ENCODE measurements at places on chromosomes 3 and 15.

DNA sequence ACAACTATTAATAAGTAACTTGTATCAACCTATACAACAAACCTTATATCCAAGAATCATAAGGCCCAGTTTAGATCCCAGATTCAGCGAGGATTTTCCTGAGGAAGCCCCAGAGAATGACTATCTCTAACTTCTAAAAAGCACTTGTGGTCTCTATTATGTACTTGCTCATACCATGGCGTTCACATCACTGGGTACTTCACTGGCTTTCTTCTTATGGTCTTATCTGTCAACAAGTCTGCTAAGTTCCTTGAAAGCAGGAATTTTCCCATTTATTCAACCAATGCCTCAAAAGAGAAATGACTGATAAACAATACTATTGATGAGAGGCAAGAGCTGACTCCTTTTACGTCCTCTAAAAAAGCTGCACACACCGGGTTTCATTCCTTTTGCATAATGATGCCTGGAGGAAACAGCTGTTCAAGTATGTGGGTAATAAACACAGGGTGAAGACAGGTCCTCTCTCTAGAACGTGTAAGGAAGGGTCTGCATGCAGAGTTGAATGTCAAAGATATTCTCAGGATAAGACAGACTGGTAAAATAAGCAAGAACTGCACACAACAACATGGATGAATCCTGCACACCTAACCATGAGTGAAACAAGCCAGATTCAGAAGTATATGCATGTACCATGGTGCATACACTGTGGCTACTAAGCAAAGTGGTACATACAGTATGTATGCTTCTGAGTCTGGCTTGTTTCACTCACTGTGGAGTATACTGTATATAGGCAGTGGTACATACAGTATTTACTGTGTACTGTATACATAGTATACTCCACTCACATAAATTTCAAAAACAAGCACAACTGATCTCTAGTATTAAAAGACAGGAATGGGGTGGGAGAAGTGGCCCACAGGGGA is 408.7 kb downstream of the SHQ1 start:
- DNase-seq, result no peak

DNA sequence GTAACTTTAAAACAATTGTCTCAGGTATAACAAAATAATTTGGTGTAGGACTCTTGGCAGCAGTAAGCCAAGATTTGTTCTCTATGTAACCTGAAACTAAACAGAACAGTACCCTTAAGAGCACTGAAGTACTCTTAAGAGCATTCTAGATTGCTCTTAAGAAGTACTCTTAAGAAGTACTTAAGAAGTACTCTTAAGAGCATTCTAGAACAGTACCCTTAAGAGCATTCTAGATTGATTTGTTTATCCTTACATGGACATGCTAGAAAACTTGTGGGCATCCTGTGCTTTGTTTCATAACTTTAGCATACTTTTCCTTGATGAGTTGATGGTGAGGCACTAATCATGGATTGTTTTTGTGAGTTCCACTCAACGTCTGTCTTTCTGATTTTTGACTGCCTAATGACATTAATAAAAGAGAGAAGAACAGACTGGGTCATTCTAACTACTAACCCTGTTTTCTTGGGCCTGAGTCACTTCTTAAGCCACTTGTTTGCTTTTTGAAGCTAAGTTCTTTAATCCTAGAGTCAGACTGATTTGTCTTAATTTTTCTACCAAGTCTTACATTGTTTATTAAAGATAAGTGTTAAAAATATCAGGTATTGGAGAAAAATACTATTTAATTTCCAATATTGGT is 57.2 kb upstream of the UTS2B start:
- DNase-seq, result no peak

GRCh38 chr3:166569589-166569988 is 732.4 kb upstream of the BCHE start:
- DNase-seq, result no peak

- no peak for DNase-seq
Measured at GRCh38 chr3:67017211-67017610, 19.1 kb downstream of the KBTBD8 start.

DNA sequence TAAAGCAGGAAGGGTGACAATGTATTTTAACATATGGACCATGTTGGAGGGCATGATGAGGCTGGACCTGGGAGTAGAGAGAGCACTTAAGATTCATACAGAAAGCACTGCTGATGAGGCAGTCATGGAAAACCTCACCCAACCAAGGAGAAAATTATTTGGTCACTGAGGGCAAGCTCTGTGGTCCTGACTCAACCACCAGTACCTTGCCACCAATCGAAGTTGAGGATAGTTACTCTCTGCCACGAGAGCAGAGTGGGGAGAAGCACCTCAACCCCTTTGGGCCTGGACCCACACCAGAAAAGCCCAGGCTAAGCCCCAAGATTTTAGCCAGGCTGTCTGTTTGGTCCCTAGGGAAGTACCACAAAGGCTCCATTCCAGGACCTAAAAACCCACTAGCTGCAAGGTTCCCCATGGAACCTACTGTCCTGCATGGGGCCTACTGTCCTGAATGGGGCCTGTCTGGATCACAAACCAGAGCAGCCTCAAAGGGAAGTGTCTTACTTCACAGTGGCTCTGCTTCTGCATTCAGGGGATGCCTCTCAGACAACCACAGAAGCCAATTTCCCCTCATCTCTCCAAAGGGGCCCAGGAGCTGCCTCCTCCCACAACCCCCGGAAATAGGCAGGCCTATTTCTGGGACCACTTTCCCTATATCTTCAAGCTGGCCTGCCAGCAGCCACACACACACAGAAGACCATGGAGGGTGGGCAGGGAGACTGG is 4.2 kb downstream of the CCDC71 start:
- peak; percentile 27 for DNase-seq

GRCh38 chr3:18246336-18247060 is 178.6 kb downstream of the SATB1 start:
- DNase-seq, result no peak

DNA sequence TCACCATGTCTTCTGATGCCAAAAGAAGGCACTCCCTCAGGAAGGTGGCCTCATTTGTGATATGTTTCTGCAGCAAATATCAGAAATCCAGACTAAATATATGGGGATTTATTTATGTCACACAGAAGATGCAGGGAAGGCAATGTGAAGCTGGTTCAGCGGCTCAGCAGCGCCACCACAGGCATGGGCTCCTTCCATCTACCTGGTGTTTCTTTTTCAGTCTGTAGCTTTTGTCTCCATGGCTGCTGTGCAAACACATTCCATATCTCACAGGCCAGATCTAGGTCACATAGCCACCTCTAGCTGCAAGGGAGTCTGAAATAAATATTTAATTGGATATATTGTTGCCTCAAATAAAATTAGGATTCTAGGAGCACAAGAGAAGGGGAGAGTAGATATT is 502.1 kb upstream of the IL12A start:
- DNase-seq, result no peak

GRCh38 chr15:30979457-30979856 is 12.0 kb downstream of the MTMR10 start:
- no peak for DNase-seq

DNA sequence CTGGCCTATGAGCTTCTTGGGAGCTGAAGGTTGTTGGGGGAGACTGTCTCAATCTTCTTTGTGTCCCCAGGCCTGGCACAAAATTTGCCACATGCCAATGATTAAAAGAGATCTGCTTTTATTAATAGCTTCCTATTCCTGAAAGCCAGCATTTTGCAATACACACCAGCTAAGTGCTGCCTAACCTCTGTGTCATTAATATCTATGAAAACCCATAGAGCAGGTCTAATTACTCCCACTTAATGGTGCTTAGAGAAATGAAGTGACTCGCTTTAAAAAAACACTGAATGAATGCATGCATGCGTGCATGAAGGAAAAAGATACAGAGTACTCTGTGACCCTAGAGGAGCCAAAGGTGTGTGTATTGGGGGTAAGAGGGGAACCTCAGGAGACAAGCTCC is 55.0 kb downstream of the SLC6A1 start:
- no peak for DNase-seq

DNA sequence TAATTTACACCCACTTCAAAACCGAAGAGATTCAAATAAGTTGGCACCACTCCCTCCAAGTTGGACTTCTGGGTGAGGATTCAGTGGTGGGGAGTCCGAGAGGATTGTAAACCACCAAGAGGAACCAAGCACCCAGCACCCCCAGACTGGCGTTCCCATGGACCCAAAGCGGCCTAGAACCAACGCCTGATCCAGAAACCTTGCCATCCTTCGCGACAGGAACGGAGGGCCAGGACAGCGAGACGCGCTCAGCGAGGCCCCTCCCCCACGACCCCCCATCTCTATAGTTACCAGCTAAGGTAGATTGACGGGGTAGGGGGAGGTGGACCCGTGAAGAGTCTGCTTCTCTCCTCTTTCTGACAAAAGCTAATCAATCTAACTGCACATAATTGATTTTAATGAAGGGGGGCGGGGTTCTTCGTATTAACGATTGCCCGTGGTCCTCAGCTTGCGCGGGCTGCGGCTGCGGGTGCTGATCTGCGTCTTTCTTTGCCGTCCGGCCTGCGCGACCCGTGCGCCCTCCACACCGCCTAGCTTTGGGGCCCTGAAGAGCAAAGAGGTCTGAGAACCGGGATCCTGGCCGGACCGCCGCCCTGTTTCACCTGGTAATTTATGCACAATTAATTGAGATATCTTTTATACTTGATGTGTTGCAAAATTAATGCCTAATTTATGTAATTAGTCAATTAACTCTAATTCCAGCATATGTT is 10.9 kb upstream of the FOXB1 start:
- no peak for DNase-seq

GRCh38 chr3:71305231-71306206 is 278.0 kb downstream of the FOXP1 start:
- DNase-seq, result peak; percentile 38

DNA sequence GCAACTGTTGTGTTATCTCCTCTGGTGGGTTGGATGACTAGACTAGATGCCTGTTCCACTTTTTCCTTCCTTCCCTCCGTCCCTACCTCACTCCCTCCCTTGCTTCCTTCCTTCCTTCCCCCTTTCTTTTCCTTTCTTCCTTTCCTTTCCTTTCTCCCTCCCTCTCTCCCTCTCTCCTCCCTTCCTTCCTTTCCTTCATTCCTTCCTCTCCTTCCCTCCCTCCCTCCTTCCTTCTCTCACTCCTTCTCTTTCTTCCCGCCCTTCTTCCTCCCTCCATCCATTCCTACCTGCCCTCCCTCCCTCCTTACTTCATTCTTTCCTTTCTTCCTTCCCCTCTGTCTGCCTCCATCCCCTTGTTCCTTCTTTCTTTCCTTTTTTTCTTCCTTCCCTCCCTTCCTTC is 1045.3 kb downstream of the OTOL1 start:
- no peak for DNase-seq

GRCh38 chr3:179558742-179559364 is 3.9 kb upstream of the ACTL6A start:
- DNase-seq, result peak; percentile 74

- no peak for DNase-seq
Measured at GRCh38 chr3:49531218-49531617, 23.1 kb upstream of the BSN start.

GRCh38 chr3:190005343-190006113 is 115.2 kb downstream of the P3H2 start:
- DNase-seq, result no peak

DNA sequence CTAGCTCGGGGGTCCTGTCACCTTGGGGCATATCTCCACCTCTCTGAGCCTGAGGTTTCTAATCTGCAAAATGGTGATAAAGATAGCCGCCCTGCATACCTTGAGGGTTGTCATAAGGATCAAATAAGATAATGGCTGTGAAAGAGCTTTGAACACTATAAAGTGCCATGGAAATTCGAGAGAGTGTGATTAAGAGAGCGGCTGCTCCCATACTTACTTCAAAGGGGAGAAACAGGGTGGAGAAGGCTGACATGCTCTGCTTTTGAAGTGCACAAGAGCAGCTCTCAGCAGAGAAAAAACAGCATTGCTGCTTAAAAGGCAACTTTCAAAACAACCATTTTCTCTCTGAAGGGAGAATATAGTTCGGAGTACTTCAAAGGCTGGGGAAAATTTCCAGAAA is 529.2 kb downstream of the EPHB1 start:
- no peak for DNase-seq

DNA sequence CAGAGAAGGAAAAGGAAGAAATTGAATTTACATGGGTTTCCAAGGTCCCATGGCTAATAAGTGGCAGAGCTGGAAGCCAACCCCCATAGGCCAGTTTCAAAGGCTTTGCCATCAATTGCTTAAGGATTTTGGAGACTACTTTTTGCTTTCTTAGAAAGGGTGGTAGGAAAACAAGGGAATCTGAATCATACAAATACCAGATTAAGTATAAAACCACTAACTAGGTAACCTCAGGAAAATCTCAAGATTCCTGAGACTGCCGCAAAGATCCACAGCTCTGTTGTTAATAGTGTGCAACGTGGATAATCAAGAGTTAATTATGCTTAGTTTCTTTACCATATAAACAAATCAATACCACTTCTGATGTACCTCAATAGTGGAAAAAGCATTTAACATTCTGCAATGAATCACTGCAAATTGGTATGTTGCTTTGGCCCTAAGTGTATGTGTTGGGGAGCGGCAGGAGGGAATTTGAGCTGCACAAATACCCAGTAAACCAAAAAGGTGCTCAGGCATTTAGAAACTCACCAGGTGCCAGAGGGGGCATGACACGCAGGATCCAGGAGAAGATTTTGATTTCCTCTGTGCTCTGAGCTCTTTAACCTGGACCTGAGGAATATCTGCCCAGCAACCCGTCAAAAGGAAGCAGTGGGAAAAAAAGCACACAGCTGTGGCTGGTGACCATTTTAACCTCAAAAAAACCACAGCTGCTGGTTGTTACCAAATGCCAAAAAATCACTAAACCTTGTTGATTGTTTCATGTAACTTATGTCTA is 22.0 kb downstream of the AADAC start:
- peak; percentile 5 for DNase-seq

- DNase-seq, result no peak
Measured at GRCh38 chr3:43014241-43014640, 35.1 kb downstream of the GASK1A start.

Data from KG1 (cell line).